Bronchial epithelial cell (primary cell): ENCODE measurements at places on chromosomes 3 and 15. TPM values are rescaled to one million over a fixed set of nuclear protein-coding genes. Genes with fewer than 3 reads are reported as not detected.

IQCF5 gene
- total RNA-seq, result 0.53 TPM in 1 of 2 replicates, not detected in the other

DNA sequence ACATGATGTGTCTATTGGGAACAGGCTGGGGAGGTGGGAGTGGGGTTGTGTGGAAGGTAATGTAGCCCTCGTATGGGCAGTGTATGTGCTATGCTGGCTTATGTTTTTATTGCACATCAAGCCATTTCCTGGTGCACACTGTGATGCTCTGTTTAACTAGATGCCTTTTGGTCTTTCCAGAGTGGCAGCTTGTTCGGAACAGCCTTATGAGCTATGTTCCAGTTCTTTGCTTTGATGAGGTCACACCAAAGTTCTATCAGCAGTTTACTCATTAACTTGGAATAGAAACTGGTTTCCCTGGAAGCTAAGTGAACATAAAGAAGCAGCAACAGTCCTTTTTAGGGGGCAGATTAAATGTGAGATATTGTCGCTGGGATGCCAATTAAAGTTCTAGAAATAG is 133.9 kb downstream of the DIPK2A start:
- no peak for DNase-seq

DNA sequence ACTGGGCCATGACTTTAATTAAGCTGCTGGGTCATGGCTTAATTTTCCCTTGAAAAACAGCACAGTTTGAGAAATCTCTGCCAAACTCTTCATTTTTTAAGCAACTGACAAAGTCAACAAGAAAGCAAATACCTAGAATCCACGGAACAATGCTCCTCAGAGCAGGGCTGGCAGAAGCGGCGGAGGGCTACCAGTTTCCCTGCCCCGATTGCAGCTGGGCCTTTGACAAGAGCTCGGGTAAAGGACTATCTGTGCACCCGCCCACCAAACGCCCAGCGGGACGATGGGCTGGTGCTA is 1.2 kb downstream of the GOLIM4 start:
- DNase-seq, result peak; percentile 47

DNA sequence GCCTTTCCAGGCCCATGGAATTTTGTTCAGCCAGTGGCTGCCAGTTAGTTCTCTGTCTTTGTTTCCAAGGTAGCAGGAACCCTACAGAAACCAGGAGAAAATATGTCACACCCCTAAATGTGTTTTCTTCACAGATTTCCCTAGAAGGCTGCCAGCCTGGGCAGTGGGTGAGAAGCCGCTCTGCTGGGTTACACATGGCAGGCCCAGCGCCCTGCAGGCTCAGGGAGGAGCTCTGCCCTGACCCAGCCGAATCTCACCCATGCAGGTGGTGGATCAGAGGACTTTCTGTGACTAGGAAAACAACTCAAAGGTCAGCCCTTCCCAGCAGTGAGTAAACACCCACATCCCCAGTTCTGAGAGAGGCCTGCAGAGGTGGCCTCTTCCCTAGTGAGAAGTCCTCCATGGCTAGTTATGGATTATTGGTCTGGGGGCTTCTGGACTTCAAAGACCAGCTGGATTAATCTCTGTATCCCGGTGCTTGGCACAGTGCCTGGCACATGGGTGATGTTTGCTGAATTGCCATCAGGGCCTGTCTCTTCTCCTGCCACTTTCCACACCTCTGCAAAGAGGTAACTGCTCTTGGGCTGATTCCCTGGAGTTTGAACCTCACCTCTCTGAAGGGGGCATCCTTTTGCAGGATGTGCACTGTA is 34.7 kb upstream of the BDH1 start:
- no peak for DNase-seq
